Activated T-helper 2 cell treated with anti-CD3 and anti-CD28 coated beads, Interferon-gamma antibody, Interleukin-2, Interleukin-4, amounts not matched to agents 10 μg/mL and 5 μg/mL and 100 μg/mL, durations not matched to agents 14 hours and 24 hours and 36 hours (primary cell): ENCODE measurements at places on chromosomes 7 and 10. TPM values are rescaled to one million over a fixed set of nuclear protein-coding genes. Genes with fewer than 3 reads are reported as not detected.

- peaks cover 57% of the 10 kb centered on the region for H3K36me3 ChIP-seq
- peaks cover 24% of the 10 kb centered on the region for H3K4me1 ChIP-seq
- no peak overlapping the region for H3K27ac ChIP-seq
- H3K4me3 ChIP-seq = no peak overlapping the region
- DNase-seq = no peak
Measured at GRCh38 chr10:119138346-119139306, 26.9 kb downstream of the SFXN4 start.

Gene INHBA
- total RNA-seq = 0.97 and 1.0 TPM in 2 replicates

DNA sequence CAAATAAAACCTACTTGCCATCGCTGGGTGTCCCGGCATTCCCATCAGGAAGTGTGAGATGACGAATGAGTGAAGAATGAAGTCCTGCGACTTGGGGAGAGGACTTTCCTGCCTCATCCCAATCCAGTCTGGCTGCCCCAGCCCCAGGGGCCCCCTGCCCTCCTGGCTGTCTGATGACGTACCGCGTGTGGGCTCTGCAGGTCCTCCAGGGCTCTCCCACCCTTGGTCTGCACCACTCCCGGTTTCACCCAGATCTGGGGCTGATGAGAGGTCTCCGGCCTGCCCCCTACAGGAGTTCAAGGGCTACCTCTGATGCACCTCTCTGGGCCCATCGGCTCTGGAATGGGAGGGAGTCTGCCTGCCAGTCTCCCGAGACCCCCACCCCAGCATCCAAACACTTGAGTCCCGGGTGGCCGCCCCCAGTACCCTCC lies 9.8 kb downstream of the ATP6V1F start:
- H3K36me3 ChIP-seq = no peaks in the 10 kb centered on the region
- H3K27me3 ChIP-seq = peaks cover 20% of the 10 kb centered on the region
- H3K27ac ChIP-seq = no peak overlapping the region
- DNase-seq = no peak

DNA sequence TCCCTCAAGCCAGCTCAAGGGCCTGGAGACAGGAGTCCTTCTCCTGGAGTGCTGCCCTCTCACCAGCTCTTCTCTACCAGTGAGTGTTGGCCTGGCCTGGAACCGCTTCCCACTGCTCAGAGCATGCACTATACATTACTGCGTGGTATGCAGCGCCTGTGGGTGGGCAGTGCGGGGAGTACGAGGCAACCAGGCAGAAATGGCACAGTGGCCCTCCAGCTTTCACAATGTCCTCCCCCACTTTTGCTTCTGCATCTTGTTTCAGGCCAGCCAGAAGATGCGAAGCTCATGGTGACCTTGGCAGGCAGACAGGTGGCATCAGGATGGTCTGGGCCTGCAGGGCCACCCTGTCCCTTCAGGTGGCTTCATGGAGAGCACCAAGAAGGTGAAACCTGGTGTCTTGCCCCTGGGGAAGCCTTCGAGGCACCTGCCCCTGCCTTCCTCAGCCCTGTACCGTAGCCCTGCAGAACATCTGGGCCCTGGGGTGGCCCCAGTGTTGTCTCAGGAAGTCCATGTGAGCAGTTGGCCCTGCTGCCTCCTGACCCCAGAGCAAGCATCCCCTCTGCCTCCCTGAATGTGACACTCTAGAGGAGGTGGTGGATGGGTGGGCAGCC lies 35.8 kb downstream of the RASGEF1A start:
- H3K4me3 ChIP-seq = peak overlapping the region; percentile 33
- H3K27ac ChIP-seq = no peak overlapping the region
- peaks cover 22% of the 10 kb centered on the region for H3K4me1 ChIP-seq
